ENCODE measurements at places on chromosomes 5 and 9.

DNA sequence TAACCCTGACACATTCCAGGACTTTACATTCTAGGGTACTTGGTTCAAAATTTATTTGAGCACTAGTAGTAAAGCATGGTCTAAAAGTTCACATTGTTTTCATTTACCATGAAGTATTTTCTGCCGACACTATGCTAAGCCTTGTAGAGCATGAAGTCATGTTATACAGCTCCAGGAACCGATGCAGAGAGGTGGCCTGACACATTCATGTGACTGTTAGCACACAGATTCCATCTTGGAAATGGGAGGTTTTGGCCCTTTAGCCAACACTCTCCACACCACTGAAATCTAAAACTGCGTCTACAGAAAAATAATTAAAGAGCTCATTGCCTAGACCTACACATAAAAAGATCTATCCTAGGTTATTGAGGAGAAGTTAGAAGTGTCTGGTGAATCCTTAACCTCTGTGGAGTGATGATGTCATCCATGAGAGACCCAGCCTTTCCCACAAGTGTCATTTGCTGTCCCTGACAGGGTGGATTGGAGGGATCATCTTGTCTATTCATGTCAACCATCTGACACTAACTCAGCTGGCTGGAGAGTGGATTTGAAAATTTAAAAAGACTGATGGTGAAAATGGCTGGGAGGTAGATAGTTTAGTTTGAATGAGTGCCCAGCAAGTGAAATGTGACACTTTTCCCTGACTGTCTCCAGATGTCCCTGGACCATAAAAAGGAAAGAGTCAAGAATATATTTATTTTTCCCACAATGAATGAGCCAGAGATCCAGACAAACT, 1.3 kb downstream of the RANBP3L start:
- DNase-seq: no peak

- DNase-seq: no peak
Measured at GRCh38 chr5:144333336-144333920, 162.8 kb downstream of the KCTD16 start.

DNA sequence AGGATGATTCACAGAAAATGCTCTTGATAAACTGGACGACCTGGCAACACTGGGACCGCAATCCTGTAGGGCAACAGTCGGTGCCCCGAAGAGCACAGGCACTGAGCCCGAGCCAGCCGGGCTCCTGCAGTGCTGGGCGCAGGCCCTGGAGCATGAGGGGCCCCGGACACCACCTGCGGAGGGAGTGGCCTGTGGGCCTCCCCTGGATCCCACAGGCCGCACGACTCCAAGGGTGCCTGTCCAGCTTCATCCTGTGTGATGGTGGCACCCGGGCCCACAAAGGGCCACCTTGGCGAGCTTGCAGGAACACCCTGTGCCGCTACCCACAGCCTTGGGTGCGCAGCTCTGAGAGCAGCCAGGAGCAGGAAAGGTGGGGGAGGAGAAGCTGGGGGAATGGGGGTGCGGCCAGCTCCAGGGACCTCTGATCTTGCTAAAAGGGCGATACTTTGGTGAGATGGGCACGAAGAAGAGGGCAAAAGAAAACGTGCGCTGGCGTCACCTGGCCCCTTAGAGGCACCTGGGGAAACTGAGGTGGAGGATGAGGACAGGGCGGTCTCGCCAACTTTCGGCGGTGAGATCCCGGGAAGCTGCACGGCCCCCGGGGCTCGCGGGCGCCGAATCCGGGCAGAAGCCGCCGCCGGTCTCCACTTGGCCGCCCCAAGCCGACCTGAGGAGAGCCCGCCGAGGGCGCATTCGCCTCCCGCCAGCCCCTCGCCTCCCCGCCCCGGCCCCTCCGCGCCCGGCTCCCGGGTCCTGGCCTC, 722 bp downstream of the TBC1D9B start:
- DNase-seq: no peak

GRCh38 chr5:41856644-41857491, 13.4 kb downstream of the OXCT1 start:
- DNase-seq: peak; percentile 56

DNA sequence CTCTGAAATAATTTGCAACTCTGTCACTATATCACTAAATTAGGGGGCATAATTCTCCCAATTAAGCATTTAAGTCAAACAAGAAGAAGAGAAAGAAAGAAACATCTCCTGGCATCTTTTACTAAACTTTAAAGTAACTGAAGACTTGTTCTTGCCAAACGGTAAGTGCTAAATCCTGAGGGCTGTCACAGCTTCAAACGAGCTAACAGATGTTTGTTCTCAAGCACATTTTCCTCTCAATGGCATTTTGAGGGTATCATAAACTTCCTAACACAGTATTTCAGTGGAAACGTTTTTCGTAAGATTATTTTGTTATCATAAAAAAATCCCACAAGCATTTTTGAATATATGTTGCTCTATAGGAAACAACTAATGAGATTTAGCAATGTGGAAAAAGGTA, 169.5 kb upstream of the TAS2R1 start:
- DNase-seq: no peak

DNA sequence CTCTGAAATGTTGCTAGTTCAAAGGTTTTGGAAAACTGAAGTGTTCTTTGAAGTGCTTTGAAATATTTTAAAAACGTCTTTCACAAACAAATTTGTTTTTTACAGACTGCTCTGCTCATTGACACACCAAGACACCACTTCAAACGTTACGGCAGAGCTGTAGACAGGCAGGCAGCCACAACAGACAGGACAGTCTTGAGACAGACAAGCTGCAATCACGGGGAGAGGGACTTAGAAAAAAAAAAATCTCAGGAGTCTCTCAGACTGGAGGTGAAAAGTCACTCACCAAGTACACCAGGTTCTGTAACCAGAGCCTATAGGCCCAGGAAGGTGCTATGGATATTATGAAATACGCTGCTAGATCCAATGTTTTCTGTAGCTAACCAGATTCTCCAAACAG, 135.4 kb downstream of the ISL1 start:
- no peak for DNase-seq

GRCh38 chr9:14207352-14207995, 106.5 kb downstream of the NFIB start:
- DNase-seq: no peak

DNA sequence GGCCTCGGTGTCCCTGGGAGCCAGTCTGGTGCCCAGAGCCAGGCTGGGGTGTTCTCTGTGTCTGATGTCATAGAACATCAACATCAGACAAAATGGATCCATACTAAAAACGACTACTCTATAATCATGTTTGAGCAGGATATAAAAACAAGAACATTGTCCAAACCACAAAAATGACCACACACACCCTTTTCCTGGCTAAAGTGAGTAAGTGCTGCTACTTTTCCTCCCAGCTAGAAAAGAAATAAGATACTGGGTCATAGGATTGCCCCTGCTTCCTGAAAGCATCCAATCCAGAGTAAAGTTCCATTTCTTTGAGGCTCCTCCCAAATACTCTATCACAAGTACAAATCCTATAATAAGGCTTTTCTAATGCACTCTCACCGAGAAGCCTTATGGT, 19.7 kb upstream of the TRAF1 start:
- no peak for DNase-seq

- no peak for DNase-seq
Measured at GRCh38 chr5:159427180-159428012, 97.1 kb upstream of the IL12B start.

- no peak for DNase-seq
Measured at GRCh38 chr9:98869078-98869745, 61.7 kb downstream of the GALNT12 start.

- DNase-seq: peak; percentile 16
Measured at GRCh38 chr5:65483546-65484346, 2.0 kb upstream of the ADAMTS6 start.

- DNase-seq: no peak
Measured at GRCh38 chr5:112628214-112628980, 109.3 kb upstream of the APC start.

GRCh38 chr9:132505991-132506655, 76.3 kb upstream of the BARHL1 start:
- DNase-seq: no peak

GRCh38 chr5:175335691-175336090, 108.3 kb downstream of the DRD1 start:
- no peak for DNase-seq

- peak; percentile 38 for DNase-seq
Measured at GRCh38 chr5:141084487-141084989, 9.9 kb upstream of the PCDHB2 start.

GRCh38 chr9:13603921-13604320, 324.4 kb upstream of the MPDZ start:
- DNase-seq: no peak

- no peak for DNase-seq
Measured at GRCh38 chr5:63154476-63155309, 576.1 kb downstream of the LRRC70 start.

- DNase-seq: no peak
Measured at GRCh38 chr5:142814122-142814521, 43.9 kb downstream of the ARHGAP26 start.

DNA sequence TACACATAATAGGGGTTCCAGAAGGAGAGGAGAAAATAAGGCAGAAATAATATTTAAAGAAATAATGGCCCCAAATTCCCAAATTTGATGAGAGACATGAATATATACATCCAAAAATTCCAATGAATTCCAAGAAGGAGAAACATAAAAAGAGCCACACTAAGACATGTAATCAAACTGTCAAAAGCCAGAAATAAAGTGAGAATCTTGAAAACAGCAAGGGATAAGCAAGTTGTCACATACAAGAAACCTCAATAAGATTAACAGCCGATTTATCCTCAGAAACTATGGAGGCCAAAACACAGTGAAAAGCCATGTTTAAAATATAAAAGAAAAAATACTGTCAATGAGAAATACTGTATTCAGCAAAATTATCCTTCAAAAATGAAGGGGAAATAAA, 14.5 kb downstream of the CATSPER3 start:
- no peak for DNase-seq

Measured in COLO829 (cell line).